Activated CD8-positive, alpha-beta memory T cell treated with anti-CD3 and anti-CD28 coated beads, Interleukin-2, amount 50 U/mL, for 4 hours (primary cell): ENCODE measurements at places on chromosomes 1 and 21.
A peak's percentile ranks its signal among the peaks of the same experiment; 100 is the strongest.

DNA sequence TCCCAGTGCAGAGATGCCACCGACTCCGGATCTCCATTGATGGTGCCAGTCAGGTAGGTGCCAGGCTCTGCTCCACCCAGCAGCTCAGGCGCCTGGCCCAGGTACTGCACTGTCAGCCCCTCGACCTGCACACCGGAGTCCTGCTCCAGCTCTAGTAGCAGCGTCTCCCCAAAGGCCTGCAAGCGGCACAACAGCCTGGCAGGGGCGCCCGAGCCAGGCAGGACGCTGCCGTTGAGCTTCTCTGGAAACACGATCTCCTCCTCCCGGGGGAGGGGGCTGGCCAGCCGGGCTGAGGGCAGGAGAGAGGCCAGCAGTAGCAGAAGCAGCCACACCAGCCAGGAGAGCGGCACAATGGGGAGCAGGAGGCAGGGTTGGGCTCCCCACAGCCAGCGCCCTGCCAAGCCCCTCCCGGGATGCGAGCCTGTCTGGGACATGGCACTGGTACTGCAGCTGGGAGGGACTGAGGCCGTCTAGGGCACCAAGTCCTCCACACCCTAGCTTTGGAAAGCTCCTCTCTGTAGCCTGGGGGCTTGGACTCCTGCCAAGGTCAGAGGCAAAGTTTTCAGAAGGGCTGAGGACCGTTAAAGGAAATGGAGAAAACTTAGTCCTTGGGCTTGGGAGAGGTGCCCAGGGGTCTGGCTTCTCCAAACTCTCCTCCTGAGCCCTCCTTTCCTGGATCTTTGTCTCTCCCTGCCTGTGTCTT, 509 bp downstream of the ADAMTS4 start:
- no peak for DNase-seq

- DNase-seq: no peak
These were observed 441.9 kb upstream of the ADGRL4 start for GRCh38 chr1:79448426-79448825.

DNA sequence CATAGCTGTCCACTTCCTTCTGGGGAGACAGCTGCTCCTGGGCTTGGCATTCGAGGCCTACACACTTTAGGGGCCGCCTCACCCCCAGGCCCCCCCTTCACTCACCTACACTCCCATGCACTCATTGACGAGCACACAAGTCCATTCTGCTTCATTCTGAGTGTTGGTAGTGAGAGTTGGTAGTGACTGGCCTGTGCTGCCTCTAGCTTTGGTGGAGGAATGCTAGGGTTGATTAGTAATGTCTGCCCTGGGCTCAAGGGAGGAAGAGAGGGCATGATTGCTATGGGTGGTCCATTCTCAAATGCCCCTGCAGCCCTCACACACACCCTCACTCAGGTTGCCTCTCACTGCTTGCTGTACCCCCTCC, 30.4 kb downstream of the TRIM11 start:
- no peak for DNase-seq

- DNase-seq: no peak
These were observed 6.1 kb upstream of the RABGAP1L start for GRCh38 chr1:174153085-174153824.

- DNase-seq: no peak
These were observed 56.3 kb upstream of the FAM20B start for GRCh38 chr1:178969226-178969987.

DNA sequence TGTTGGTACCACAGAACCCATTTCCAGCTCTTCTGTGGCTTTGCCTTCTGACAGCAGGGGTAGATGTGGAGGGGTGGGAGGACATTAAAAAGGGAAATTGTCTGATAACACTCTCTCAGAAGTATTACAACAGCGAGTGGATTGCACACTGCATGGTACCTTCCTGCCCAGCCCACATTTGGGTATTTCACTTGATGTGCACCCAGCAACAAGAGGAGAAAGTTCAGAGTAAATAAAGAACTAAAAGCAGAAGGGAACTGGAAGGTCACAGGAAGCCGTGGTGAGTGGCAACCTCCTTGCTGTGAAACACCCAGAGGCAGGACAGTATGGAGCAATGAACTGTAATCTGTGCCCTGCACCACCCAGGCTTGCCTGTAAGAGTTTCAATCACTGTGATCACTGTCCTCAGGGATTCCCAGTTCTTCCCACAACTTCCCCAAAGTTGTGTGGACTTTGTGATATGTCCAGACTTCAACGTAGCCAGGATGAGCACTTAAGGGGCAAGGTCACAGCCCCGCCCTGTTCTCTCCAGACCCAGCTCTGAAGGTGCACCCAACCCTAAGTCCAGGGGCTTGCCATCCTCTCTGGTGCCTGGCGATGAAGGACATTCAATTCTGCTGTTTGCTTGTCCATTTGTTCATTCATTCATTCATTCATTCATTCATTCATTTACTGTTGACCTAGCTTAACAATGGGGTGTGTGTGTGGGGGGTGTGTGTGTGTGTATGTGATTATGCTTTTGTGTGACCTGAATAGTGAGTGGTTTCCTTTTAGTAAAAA, 18.7 kb upstream of the F5 start:
- DNase-seq: peak; percentile 48

DNA sequence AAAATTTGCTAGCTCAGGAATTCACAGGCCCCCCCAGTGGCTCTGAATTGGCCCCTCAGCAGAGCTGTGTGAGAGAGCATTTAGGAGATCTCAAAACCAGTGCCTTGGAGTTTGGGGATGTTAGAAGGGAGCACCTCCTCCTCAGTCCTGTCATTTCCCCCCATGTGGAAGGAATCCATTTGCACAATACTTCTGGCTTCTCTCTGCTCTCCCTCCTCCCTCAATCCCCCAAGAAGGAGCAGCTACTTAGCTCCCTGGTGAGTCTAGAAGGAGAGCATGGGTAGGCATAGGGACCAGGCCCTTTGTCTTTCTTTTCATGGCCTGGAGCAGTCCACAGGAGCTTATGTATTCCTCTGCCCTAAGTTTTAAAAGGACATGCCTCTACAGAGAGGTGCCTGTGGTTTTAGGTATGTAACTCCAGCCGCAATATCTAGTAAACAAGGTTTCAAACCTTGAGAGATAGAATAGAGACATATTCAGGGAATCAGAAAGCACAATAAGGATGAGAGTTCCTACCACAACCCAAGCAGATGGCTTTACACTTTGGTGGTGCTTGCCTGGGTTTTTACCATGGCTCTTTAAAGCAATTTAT, 199.4 kb downstream of the FCRL5 start:
- no peak for DNase-seq

DNA sequence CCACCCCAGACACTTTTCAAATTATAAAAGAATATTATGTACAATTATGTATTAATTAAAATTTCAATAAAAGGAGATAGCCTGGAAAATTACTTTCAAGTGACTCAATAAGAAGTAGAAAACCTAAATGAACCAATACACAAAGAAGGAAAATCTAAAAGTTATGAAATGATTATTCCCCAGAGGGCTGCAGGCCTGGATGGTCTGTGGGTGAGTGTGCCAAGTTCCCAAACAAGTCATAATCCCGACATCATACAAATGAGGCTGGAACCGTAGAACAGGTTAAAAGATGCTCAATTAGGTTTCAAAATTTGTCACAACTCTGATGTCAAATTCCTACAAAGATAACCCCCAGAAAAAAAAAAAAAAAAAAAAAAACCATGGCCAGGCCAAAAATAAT, 12.7 kb downstream of the SPATC1L start:
- DNase-seq: no peak

GRCh38 chr1:33925586-33925985, 61.7 kb downstream of the HMGB4 start:
- DNase-seq: no peak

DNA sequence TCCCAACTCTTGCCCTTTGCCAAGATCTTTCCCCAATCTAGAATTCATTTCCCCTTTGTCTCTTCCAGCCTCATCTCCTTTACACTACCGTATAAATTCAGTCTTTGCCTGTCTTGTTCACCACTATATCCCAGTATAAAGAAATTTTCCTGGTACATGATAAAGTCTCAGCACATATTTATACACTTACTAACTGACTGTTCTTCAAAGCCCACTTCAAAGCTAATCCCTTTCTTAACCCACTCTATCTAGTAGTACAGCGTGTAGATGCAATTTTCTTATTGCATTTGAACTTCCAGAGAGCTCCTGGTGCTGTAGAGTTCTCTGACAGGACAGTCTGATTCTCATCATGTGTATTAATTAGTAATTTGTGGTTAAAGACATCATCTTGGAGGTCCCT, 78.1 kb downstream of the LRRC53 start:
- no peak for DNase-seq

DNA sequence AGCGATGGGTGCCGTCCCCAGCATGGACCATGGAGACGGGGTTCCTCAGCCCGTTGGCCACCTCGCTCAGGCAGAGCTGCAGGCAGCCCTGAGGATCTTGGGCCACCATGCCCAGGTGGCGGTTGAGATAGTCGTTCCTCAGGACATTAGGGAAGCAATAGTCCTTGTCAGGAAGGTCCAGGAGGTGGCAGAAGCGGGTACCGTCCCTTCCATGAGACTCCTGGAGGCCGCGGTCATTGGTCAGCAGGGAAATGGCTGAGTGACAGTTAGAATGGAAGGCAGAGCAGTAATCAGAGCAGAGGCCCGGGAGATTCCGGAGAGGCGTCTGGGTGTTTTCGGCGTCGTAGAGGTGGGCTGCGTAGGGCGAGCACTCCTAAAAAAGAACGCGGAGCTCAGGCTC, 4.1 kb downstream of the HHIPL2 start:
- no peak for DNase-seq

DNA sequence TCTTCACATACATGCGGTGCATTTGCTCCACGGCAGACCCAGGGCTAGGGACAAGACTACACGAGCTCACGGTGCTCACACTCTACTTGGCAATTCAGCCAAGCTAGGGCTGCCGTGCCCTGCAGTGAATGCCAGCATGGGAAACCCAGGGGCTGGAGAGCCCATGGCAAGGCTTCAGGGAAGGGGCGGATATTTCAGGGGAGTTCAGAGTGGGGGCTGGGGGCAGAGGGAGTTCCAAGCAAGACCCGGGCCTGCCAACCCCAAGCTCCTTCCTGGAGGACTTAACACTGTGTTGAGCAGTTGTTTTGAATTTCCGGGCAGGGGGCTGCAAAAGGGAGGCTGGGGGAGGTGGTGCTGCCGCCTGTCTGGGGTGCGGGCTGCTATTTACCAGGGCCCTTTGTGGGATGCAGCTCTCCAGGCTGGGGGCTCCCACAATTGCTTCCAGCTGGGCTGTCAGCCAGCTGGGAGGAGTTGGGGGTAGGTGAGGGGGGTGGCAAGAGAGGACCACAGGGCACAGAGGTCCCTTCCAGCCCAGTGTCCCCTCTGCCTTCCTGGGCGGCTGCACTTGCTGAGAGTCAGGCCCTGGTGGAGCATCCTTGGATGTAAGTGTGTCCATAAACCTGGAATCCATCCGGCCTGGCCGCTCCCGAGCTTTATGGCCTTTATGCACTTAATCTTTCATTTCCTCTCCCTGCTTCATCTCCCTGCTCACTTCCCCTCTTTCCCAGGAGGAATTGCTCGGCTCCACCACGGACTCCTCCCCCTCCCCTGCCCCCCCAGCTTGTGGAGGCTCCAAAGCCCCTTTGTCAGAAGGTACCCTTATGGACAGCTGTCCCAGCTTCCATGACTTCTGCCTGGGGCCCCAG, 55.8 kb upstream of the SSBP3 start:
- no peak for DNase-seq

DNA sequence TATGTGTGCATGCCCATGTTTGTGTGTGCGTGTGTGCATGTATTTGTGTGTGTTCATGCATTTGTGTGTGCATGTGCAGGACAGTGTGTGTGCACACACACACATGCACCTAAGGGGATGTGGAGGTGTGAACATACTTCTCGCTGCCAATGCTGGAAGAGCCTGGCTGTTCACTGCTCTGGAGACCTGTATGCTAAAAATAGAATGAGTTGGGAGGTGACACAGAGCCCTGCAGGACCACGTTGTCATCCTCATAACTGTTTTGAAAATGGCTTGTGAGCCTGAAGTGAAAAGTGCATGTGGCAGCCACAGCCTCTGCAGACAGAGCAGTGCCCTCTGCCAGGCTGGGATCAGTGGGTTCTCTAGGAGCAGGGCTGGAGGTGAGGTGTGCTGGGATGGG, 95.8 kb downstream of the AJAP1 start:
- no peak for DNase-seq

GRCh38 chr1:75426688-75427087, 184.2 kb downstream of the SLC44A5 start:
- DNase-seq: no peak

- DNase-seq: no peak
These were observed at the start of gene DDAH1 for GRCh38 chr1:85465099-85465785. TSS of gene DDAH1 (minus strand) at chr1:85465159. CDS start at chr1:85465045, 114 bp downstream.
